ENCODE measurements at places on chromosomes 12 and 14.

DNA sequence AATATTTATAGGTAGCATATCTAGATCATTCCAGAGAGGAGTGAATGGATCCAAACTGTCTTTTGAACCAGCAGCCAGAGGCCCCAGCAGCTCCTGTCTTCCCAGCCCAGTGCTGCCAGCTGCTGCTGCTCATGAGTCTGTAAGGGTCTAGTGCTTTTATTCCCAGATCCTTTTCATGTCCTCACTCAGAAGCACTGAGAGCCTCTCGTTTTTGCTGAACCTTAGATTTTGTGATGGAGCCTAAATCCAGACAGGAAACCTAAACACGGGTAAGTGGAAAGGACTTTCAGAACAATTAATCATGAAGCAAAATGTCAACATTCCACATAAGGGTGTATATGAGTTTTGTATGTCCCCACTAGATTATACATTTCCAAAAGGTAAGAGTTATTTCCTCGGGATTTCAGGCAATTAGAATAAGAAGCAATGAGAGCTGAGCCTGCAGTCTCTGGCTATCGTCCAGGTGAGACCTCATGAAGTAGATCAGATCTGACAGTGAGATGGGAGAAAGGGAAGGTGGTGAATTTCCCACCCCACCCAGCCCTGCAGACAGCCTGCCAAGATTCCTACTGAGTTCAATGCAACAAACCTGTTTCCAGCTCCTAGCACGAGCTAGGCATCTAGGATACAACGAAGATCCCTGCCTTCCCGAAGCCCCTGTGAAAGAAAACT lies 84.4 kb downstream of the NINJ2 start:
- no peak for DNase-seq

DNA sequence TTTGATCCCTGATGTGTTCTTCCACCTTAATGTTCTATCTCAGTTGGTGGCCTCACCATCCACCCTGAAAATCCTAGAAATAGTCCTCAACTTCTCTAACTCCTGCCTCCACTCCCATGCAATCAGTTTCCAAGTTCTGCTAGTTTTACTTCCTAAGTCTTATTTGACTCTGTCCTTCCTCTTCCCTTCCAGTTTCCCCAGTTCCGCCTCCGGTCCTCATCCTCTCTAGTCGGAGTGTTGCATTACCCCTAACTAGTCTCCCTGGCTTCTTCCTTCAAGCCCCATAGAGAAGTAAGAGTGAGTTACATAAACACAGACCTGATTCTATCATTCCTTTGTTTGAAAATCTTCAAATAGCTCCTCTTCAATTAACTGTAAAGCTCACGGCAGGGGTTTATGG lies 236.5 kb downstream of the GXYLT1 start:
- DNase-seq = no peak

DNA sequence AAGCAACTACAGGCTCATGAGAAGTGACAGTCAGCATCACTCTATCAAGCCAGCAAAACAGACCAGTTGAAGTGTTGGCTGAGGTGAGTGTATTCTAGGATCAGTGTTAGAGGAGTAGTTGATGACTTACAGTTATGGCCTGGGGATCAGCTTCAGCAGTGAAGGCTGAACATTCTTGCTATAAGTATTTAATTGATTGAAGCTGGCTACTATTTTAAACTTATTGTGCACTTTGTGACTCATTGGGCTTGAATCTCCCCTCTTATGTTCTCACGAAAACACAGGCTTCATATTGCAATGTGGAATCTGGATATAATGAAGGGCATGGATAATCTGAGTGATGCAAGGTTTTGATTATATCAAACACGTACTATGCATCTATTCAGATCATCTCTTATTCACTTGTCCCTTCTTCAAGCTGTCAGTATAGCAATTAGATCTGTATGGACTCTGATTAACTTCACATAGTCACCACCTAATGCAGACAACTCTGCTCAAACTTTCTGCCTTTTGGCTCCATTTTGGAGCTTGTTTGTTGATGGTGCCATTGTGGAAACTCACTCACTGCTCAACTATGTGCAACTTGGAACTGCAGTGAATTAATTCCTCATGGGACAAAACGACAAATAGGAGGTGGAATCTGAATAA lies 309.2 kb downstream of the SLC16A7 start:
- no peak for DNase-seq

- DNase-seq = no peak
These were observed 20.9 kb upstream of the NUDT14 start for GRCh38 chr14:105201925-105202513.

- no peak for DNase-seq
These were observed 412 bp downstream of the FGFR1OP2 start for GRCh38 chr12:26938701-26939062.
